Uterus (tissue), 4 donors: ENCODE measurements at places on chromosomes 13 and 19. TPM values are rescaled to one million over a fixed set of nuclear protein-coding genes. Genes with fewer than 3 reads are reported as not detected.

DNA sequence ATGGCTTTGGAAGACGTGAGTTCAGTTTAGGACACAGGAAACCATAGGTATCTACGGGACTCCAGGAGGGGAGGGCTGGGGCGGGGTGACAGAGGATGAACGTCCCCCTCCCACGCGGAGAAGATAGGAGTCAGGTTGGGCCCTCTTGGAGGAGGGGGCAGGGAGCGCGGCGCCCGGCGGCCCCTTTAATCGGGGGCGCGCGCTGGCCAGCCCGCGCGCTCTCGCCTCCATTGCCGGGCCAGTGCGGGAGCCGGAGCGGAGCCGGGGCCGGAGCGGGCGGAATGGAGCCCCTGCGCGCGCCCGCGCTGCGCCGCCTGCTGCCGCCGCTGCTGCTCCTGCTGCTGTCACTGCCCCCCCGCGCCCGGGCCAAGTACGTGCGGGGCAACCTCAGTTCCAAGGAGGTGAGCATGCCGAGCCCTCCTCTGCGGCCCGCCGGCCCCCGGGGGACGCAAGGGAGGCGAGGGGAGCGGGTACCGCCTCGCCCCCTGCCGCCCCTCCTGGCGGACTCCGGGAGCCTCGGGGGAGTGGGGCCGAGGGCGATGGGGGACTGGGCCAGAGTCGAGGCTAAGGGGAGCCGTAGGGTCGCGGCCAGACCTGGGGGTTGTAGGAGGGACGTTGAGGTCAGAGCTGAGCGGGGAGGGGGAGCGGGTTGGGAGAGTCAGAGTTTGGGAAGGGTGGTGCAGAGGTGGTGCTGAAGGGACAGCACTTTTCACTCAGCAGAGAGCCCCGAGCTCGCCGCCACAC is at the start of gene TMEM145:
Gene TMEM145 (plus strand): TSS at position 214 of the 744 bp plus-strand sequence. CDS start 68 bp downstream, at position 282.
- DNase-seq = no peak

The NLRP5 gene
- not detected for total RNA-seq

The ZSCAN4 gene
- not detected for total RNA-seq

DNA sequence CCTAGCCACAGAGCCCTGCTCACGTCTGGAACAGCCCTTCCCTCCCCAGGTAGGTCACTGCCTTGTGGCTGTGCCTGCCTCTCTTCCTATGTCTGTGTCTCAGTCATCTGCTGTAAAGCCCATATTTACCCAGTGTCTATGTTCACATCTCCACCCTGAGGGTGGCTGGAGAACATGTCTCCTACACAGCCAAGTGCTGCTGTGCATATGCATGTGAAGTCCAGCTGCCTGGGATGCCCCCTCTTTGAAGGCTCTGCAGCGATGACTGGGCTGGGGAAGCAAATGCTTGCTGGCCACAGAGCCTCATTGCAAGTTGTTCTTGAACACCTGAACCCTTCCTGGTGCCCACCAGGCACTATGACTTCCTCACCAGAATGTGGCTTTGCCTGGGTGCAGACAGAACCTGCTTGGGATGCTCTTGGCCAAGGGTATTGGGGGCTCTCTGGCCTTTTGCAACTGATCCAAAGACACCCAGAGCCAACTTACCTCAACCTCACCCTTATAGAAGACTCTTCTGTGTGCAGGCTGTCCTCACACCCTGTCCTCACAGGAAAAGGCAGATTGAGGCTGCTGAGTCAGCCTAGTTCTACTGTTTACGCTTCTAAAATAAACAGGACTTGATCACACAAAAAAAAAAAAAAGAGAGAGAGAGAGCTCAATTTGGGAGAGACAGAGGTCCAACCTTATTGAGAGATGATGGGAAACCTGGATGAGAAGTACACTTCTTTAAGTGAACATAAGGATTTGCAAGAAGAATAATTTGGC is 26.5 kb downstream of the MRPL57 start:
- DNase-seq = no peak

DNA sequence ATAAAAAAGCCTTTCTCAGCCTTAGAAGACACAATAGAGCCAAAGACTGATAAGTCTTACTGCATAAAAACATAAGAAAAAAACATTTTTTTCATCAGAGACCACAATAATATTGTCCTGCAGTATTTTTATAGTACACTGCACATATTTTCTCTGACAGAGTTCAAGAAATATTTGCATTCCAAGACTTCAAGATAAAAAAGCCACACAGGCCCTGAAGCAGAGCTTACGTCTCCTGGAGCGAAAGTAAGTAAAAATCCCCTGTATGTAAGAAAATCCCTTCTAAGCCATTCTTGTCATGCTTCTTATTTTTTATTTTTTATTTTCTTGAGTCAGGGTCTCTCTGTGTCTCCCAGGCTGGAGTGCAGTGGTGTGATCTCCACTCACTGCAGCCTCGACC is 755.9 kb downstream of the LIG4 start:
- no peak for DNase-seq

DNA sequence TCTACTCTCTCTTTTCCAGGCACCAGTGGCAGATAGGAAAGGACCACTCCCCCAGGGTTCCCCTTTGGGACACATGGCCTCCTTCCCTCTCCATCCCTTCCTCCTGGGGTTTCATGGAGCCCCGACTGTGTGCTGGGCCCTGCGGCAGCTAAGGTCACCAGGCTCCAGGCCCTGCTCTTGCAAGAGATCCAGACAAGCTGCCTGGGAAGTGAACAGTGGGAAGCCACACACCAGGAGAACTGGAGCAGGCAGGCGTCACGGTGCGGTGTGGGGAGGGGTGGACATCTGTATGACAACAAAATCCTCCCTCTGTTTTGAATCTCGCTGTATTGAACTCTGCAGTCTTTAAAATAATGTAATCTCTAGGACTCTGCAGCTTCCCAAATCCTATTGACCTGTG is 330.1 kb downstream of the UQCRFS1 start:
- no peak for DNase-seq

The CACNA1A gene
- 0.88 TPM for total RNA-seq

GRCh38 chr19:38291855-38292254 is 12.2 kb upstream of the C19orf33 start:
- no peak for DNase-seq

DNA sequence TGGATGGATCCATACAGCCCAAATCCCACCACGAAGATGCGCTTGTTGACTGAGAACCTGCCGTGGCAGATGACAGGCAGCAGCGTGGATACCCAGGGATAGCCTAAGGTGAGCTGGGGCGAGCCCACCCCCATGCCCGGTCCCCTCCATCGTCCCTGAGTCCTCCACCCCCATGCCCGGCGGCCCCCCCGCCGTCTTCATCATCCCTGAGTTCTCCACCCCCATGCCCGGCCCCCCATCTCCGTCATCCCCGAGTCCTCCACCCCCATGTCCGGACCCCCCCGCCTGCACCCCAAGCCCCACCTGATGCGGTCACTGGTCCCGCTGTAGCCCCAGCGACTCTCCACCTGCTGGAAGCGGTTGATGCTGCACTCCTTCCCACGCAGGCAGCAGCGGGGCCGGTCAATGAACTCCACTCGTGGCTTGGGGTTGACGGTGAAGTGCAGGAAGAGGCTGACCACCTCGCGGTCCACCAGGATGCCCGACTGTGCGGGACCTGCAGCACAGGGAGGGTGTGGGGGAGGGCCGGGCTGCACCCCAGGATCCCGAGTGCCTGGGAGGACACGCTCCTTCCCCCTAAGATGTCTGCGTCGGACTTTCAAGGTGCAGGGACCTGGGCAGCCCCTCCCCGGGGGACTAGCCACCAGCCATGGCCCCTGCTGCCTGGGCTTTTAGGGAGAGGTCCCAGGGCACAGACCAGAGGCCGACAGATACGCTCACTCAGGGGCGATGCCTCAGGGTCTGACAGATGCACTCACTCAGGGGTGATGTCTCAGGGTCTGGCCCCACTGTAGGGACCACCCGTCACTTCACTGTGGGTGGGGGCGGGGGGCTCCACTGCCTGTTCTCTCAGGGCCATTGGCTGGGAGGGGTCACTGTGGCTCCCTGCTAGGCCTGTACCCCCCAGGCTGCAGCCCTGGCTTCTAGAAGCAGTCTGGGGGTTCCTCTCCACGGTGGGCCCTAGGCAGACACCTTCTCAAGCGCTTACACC is 28.0 kb downstream of the BTBD2 start:
- no peak for DNase-seq

The KIRREL2 gene
- total RNA-seq = 0.55 TPM

DNA sequence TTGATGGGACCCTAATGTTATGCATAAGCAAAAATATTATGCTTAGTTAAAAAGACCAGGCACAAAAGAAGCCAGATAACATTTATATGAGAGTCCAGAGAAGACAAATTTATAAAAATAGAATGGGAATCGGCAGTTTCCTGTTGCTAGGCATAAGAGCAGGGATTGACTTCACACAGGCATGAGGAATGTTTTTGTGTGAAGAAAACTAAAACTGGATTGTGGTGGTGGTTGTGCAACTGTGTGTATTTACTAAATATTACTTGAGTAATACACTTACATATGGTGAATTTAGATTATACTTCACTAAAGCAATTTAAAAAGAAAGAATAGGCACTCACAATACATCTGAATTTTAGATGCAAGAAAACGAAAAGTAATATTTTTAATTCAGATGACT is 108.3 kb downstream of the SLITRK1 start:
- no peak for DNase-seq

DNA sequence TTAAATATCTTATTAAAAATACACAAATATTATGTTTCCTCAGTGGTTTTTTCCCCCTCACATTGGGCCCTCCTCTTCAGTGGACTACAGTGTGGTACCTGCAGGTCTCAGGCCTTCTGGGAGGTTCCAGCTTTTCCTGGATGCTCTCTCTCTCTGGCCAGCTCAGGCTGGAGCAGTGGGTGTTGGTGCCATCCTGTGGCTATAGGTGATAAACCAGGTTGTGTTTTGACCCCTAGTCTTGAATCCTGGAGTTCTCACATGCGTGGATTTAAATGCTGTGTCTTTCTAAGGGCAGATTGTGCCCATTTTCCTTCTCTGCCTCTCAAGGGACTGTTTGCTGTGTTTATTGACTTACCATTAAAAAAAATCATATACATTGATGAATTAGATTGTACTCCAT is 41.2 kb upstream of the ZNF527 start:
- DNase-seq = no peak

DNA sequence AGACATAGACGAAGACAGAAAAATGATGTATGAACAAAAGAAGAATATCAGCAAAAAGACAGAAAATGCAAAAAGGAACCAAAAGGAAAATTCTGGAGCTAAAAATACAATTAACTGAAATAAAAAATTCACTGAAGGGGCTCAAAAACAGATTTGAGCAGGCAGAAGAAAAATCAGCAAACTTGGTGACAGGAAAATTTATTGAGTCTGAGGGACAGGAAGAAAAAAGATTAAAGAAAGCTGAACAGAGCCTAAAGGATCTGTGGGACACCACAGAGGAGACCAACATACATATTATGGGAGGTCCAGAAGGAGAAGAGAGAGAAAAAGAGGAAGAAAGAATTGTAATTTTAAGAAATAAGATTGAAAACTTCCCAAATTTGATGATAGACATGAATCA is 7.4 kb upstream of the LSR start:
- DNase-seq = no peak

- no peak for DNase-seq
Measured at GRCh38 chr13:50611117-50611781, 232.2 kb downstream of the DLEU7 start.

DNA sequence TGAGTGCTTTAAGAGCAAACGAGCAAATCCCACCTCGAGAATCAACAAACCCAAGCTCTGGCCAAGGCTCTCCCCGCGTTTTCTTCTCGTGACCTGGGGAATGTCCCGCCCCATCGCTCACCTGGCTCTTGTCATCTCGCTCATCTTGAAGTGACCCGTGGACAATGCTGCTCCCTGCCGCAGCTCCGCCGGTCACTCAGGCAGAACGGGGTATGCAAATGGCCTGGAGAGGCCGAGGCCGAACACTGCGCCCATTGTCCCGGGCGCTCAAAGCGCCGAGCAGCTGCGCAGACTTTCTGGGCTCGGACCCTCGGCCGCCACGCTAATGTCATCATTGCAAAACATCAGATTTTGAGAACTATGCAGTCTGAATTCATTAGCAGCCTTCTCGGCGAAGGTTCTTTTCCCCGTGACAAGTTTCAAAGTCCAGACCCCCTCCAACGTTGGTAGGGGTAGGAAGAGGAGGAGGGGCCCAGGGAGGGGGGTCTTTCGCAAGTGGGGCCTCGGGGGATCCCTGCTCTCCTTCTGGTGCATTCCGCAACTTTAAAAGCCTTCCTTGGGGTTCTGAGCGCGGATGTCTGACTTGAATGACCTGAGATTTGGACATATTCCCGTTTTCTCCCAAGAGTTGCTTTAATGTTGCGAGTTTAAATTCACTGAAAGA is 39.7 kb downstream of the SOX1 start:
- no peak for DNase-seq

The CRLF1 gene
- total RNA-seq = 0.69 TPM

DNA sequence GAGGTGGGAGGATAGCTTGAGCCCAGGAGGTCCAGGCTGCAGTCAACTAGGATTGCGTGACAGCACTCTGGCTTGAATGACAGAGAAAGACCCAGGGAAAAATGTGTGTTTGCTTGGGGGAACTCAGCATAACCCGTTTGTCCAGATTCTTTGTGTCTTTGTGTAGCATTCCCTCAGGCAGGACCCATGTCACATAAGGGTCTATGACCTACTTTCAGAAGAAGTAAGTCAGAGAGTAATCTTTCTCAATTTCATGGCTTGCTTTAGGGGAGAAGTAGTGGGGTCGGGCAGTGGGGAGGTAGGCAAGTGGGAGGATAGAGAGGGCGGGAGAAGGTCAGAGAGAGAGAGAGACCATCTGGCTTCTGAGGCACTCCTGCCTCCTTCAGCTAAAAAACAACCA is 11.9 kb upstream of the PSPC1 start:
- DNase-seq = no peak

The DOCK6 gene
- total RNA-seq = 30.1 TPM

DNA sequence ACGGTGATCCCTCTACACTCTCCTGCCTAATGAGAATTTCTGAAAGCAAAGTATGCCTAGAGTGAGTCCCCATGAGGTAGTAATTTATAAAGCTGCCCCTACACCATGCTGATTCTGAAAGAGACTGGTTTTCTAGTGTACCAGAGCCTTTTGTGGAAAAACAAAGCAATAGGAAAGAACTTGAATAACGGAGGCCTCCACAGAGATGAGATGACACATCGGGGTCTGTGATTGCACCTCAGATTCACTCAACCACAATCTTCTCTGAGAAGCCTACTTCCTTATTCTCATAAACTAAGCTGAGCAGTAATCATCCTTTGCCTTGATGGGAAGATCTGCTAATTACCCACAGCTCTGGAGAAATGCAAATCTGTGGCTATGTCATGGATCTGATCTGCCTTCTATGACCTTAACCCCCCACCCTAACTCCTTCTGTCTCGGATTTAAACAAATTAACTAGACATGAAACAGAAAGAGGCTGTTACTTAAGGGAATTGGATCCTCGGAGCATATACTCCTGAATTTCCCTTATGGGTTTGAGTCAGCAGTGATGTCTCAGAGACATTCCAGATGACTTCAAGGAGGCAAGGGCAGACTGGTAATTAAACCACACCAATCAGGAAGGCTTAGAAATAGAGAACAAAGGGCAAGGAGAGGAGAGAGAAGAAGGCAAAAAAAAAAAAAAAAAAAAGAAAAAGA is 128.0 kb downstream of the DCT start:
- no peak for DNase-seq

- DNase-seq = no peak
Measured at GRCh38 chr19:10687518-10688288, 13.5 kb upstream of the QTRT1 start.

GRCh38 chr13:93857126-93857525 is 622.4 kb downstream of the DCT start:
- DNase-seq = no peak
